Tibial artery (tissue), 4 donors: ENCODE measurements at places on chromosomes 12 and 14.

- DNase-seq = no peak
Measured at GRCh38 chr12:102543494-102544485, 63.4 kb upstream of the IGF1 start.

DNA sequence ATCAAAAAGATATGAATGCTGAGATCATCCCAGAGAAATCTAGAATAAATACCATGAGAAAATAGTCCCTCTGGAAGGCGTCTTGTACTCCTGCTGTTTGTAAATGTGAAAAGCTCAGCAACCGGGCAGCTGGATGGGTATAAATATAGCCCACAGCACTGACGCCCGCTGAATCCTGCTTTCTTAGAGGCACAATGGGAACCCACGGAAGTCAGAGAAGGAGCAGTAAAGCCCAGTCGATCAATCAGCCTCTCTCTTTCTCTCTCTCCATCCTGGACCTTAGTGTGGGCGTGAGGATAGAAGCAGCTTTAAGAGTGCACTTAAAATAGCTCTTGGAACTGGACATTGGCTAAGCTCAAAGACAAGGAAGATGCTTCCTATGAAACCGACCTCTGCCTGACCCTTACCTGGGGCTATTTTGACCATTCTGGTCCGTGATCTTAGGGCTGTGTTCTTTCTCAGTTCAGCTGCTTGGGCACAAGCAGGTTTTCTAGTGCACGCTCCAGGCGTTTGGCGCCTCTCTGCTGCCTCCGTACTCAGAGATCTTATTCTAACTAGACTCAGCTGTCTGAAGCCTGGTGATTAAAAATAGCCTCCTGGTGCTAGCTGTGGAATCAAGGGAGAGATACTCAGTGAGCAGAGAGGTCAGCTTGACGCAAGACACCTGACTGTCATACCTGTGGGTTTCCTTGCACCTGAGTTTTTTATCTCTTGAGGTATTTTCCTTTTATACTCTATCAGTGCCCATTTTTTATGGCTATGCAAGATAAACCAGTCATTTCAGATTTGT, 144.6 kb downstream of the ETV6 start:
- no peak for DNase-seq

- no peak for DNase-seq
Measured at GRCh38 chr12:20234474-20234873, 133.9 kb upstream of the PDE3A start.

DNA sequence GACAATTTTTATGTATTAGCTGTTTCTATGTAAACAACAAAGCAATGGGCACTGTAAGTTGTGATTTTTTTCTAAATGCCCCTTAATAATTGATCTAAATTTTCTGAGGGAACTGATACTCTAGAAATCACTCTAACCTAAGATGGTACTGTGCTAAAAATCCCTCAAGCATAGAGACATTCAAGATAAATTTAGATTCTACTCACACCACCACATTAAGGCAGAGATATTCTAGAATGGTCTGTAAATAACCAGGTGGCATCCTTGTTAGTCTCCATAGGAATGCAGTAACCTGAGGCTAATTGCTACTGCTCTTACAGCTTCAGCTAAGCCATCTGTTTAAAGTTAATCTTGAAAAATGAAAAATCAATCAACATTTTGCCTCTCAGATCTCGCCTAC, 87.3 kb downstream of the SLC41A2 start:
- DNase-seq = no peak

DNA sequence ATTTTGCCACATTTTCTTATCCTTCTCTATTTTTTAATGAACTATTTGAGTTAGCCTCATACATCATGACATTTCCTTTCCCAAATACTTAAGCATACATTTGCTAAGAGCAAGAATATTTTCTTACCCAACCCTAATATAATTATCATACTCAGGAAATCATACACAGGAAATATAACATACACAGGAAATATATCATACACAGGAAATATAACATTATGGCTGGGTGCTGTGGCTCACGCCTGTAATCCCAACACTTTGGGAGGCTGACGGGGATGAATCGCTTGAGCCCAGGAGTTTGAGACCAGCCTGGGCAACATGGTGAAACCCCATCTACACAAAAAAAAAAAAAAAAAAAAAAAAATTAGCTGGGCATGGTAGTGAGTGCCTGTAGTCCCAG, 4.9 kb downstream of the NCKAP1L start:
- DNase-seq = no peak

DNA sequence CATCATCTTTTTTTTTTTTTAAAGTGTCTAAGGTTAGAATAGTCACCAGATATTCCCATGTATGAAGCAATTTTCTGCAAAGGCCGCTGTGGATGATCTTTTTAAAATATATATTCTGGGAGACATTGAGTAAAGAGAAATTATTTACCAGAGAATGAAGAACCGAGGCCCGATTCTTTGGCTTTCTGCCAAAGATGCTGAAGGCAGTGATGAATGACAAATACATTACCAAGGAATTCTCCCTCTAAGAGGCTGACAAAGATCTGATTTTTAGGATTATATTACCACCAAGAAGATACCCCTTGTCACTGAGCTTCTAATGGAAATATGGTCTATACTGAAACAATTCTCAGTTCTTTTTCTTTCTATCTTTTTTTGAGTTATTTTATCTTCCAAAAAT, 336.8 kb downstream of the NAV3 start:
- DNase-seq = no peak

GRCh38 chr12:113974006-113974405, 7.9 kb upstream of the RBM19 start:
- no peak for DNase-seq

DNA sequence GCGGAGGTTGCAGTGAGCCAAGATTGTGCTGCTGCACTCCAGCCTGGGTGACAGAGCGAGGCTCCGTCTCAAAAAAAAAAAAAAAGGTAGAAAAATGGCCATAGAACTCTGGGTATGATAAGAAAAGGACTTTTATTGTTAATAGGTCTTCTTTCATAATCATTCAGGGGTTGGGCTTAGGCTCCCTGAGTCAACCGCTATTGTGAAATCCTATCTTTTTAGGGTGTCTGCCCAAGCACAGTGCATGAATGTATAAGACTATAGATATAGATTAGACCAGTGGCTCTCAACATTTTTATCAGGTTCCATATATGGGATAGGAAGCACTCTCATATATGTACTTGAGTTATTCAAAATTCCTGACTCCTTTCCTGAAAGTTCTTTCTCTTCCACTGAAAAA, 48.7 kb upstream of the USP15 start:
- DNase-seq = no peak

- no peak for DNase-seq
Measured at GRCh38 chr14:71262441-71262840, 355.2 kb downstream of the PCNX1 start.
